ENCODE measurements at places on chromosomes 6 and 20. TPM values are rescaled to one million over a fixed set of nuclear protein-coding genes. Genes with fewer than 3 reads are reported as not detected.
A peak's percentile ranks its signal among the peaks of the same experiment; 100 is the strongest.

The BPIFB2 gene
- not detected for total RNA-seq

DNA sequence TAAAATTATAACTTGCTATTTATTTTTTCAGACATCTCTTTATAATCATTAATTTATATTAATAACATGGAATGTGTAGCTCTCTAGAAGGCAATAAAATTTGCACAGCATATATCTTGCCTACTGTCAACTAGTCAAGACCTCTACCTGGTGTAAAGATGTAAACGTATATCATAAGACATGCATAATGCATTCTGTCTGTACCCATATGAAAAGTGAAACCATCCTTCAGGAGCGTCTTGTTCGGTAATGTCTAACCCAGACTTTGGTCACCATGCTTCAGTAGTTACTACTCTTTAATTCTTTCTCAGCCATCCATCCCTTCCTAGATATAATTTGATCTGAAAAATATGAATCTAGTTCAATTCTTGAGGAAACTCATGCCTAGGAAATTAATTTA, 21.0 kb downstream of the CEP43 start:
- no peaks in the 10 kb centered on the region for H3K27me3 ChIP-seq
- H3K4me1 ChIP-seq, result no peaks in the 10 kb centered on the region
- peak overlapping the region; percentile 22 for H3K4me3 ChIP-seq
- peak overlapping the region; percentile 51 for H3K27ac ChIP-seq
- H3K36me3 ChIP-seq, result peaks cover 2% of the 10 kb centered on the region

- no peak for DNase-seq
- H3K27me3 ChIP-seq, result no peaks in the 10 kb centered on the region
- no peak overlapping the region for H3K4me3 ChIP-seq
- H3K36me3 ChIP-seq, result peaks cover 12% of the 10 kb centered on the region
- H3K4me1 ChIP-seq, result peaks cover 4% of the 10 kb centered on the region
- H3K27ac ChIP-seq, result no peak overlapping the region
Observed at GRCh38 chr6:5181510-5182317, 79.0 kb downstream of the LYRM4 start.

DNA sequence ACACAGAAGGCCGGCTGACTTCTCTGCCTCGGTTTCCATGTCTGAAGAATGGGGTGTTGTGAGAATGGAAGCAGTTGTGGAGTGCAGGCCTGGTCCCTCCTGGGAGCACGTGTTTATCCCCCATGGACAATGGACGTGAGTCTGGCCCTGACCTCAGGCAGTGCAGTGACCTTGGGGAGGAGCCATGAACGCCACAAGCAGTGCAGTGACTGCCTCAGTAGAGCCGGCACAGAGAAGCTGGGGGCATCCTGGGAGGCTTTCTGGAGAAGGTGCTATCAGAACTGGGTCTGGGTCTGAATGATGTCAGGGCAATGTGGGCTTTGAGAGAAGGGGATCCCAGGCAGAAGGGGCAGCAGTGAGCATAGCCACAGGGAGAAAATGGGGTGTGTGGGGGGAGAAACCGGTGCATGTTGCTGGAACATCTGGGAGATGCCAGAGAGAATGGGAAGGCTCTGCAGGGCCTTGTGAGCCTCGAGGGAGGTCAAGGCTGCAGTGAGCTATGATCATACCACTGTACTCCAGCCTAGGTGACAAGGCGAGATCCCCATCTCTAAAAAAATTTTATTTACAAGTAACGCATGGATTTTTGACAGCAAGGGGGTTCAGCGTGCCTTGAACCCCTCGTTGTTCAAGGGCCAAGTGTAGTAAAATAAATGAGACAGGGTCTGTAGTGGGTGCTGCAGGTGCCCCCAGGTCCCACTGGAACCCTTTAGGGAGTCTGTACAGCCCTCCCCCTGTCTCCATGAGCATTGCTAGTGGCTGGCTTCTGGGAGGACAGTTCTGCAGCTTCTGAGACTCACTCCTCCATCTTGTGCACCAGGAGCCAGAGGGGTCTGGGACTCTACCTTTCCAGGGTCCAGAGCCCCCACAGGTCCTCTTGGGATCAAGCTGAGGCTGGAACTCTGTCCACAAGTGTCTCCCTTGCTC, 27.0 kb upstream of the ZBP1 start:
- no peak for DNase-seq
- H3K27me3 ChIP-seq, result no peaks in the 10 kb centered on the region
- no peak overlapping the region for H3K27ac ChIP-seq
- H3K36me3 ChIP-seq, result no peaks in the 10 kb centered on the region
- peaks cover 7% of the 10 kb centered on the region for H3K4me1 ChIP-seq

GRCh38 chr6:131946992-131947955, 3.9 kb downstream of the CCN2 start:
- H3K4me3 ChIP-seq, result no peak overlapping the region
- no peak for DNase-seq
- H3K27ac ChIP-seq, result no peak overlapping the region

The AVP gene
- total RNA-seq, result not detected

DNA sequence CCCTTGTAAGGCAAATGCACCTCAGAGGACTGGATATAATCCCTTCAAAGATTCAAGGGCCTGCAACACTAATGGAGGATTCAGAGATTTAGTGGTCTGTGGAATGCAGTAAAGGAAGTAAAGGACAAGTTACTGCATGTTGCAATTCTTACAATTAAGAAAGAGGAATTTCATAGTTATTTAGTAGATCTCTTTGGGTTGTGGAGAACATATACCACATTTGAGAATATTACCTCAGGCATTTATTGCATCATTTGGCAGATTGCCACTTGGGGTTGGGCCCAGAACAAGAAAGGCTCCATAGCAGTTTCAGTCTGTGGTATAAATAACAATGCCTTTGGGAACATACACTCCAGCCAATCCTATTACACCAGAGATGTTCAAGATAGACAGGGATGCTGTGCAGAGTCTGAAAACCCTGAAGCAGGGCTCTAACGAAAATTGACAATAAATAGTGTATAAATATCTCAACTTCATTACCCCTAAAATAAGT, 20.9 kb upstream of the EPM2A start:
- no peak overlapping the region for H3K4me3 ChIP-seq
- no peaks in the 10 kb centered on the region for H3K36me3 ChIP-seq
- no peak for DNase-seq
- no peak overlapping the region for H3K27ac ChIP-seq

- no peaks in the 10 kb centered on the region for H3K4me1 ChIP-seq
- peaks cover 26% of the 10 kb centered on the region for H3K27me3 ChIP-seq
- H3K4me3 ChIP-seq, result no peak overlapping the region
- no peaks in the 10 kb centered on the region for H3K36me3 ChIP-seq
- no peak overlapping the region for H3K27ac ChIP-seq
Observed at GRCh38 chr20:59792300-59792699, 141.1 kb downstream of the SYCP2 start.

The COL20A1 gene
- 0.10 TPM for total RNA-seq
